ENCODE measurements at places on chromosomes 16 and 17.
A peak's percentile ranks its signal among the peaks of the same experiment; 100 is the strongest.

DNA sequence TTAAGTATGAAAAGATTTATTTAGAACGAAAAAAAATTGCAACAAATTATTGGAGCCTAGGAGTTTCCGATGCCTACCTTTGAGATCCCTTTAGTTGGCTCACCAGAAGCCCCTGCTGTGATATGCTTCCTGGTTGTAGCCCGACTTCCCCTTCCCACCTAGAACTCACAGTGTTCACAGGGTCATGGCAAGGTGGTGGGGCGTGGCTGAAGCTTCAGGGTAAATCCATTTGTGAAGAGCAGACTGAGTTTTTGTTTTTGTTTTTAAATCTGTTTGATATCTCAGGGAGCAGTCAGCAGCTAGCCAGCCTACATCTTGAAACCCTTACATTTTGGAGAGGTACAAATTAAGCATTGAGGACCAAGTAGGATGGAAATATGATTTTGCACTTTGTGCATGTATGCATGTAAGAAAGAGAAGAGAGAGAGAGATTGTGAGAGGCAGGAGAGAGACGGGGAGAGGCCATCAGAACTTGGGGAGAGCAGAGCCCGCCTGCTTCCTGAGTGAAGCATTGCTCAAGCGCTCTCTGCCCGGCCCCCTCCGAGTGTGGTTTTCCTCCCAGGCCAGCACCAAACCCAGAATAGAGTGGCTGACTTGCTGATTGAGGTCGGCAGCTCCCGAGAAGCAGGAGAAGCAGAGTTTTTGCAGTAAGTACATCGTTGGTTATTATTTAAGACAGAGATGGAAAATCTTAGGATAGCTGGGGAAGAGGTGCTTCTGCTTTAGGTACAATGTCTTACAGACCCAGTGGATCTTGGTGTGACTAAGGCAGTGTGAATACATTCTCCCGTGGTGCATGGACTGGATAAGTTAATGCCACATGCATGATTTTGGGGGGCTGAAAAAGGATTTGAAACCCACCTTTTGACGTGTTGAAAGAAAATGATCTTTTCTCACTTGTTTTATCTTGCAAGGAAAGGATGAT lies 64.2 kb downstream of the SPECC1 start:
- DNase-seq = peak; percentile 9

GRCh38 chr17:42517516-42517915 lies 18.5 kb upstream of the NAGLU start:
- peak; percentile 80 for DNase-seq

DNA sequence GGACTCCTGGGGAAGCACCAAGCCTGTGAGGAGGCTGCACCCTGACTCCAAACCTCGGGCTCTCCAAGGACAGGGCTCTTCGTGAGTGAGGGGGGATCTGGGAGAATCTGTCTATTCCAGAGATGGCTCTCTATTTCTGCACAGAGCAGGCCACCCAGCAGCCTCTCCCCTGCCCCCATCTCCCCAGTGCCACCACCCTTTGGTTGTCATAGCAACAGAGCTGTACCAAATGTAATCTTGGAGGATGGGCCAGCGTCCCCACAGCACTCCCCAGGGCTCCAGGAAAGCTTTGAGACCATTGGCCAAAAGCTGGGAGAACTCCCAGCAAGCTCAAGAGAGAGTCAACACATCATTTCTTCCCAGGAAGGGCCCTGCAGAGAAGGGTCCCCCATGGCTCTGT lies 49.3 kb downstream of the ABCC12 start:
- no peak for DNase-seq

DNA sequence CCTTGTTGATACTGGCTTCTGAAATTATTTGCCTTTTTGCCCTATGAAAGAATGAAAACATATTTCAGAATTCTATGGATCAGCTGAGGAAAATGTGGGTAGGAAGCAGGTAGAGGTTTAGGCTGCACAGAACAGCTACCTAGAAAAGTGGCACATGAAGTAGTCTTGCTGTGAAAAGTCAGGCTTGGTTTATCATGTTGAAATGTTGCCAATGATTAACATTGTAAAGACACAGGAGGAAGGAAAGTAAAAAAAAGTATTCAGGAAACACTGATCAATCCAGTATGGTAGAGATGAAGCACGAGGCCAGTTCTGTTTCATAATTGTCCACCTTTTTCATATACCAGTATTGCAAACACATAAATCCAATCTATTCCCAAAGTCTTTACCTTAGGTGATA lies 29.9 kb downstream of the ABCA6 start:
- DNase-seq = no peak

- no peak for DNase-seq
Measured at GRCh38 chr16:65837464-65837863, 529.0 kb upstream of the CDH5 start.

DNA sequence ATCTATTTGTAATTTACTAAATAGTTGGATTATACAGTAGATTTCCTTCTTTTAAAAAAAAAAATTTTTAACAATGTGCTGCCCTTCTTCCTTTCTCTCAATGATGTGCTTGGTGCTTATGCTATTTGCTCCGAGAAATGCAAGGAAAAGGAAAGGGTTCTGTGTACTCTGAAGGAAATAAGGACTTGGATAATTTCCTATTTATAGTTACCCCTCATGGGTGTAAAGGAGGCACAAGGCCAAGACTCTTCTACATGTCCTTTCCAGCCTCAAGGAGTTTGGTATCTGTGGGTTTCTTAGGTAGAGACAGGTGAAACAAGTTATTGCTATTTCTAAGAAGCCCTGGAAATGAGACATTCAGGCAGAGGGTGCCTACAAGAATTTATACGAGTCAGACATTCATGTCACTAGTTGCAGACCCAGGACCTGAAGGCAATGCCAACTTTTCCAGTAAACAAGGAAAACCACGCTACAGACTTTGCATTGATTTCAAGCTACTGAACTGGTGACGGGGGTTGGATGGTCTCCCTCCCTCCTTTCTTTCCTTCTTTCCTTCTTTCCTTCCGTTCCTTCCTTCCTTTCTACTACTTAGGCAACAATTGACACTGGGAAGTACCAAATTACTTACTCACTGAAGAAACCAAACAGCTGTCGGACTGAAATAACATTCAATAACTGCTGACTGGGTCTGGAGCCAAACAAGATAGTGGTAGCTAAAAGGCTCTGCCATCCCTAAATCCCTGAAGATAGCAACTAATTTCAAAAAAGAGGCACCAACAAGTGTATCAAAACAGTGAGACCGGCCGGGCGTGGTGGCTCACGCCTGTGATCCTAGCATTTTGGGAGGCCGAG lies 33.8 kb upstream of the GHDC start:
- no peak for DNase-seq

- no peak for DNase-seq
Measured at GRCh38 chr16:83316458-83316857, 491.3 kb upstream of the HSBP1 start.

- DNase-seq = peak; percentile 91
Measured at GRCh38 chr16:48156790-48157209, 1.0 kb upstream of the ABCC12 start.

- no peak for DNase-seq
Measured at GRCh38 chr17:40321524-40321929, 12.5 kb downstream of the RARA start.

GRCh38 chr17:43778337-43779144 lies at the start of gene DUSP3:
TSS of gene DUSP3 (minus strand) at chr17:43778977. CDS start at chr17:43778924, 53 bp downstream.
- peak; percentile 69 for DNase-seq

DNA sequence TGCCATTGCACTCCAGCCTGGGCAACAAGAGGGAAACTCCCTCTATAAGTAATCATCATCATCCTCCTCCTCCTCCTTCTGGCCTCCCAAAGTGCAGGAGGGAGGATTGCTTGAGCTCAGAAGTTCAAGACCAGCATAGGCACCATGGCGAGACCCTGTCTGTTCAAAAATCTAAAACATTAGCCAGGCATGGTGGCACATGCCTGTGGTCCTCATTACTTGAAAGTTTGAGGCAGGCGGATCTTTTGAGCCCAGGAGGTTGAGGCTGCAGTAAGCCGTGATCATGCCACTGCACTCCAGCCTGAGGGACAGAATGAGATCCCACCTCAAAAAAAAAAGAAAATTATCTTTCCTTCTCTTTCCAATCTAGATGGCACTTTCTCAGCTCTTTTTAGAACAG lies 27.8 kb downstream of the PKD1L3 start:
- no peak for DNase-seq

DNA sequence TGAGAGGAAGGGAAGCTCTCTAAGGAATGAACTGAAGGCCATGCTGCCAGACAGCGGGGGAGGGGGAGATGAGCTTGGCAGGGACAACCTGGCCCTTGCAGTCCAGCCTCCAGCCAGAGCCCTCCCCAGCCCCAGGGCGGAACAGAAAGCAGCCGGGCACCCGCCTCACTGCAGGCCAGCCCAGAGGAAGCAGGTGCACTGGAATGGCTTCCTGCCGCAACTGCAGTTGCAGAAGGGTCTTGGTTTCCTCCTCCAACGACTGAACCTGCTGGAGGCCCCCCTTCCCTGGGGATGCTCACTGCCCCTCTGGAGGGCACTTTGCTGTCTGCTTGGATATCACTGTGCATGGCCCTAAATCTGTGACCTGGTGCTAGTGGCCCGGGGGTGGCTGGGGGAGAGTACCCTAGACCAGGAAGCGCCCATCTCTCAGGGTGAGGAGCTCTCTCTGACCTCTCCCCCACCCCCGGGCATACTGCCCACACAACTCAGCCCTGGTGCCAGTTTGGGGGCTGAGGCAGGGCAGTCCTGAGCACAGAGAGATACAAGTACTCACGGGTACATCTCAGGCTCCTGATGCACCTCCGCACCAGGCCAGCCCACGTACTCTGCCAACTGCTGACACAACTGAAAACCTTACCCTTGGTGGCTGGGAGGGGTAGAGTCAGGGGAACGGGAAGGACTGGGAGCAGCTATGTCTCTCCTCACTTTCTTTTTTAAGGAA lies 41.1 kb downstream of the MYO18A start:
- DNase-seq = peak; percentile 27

DNA sequence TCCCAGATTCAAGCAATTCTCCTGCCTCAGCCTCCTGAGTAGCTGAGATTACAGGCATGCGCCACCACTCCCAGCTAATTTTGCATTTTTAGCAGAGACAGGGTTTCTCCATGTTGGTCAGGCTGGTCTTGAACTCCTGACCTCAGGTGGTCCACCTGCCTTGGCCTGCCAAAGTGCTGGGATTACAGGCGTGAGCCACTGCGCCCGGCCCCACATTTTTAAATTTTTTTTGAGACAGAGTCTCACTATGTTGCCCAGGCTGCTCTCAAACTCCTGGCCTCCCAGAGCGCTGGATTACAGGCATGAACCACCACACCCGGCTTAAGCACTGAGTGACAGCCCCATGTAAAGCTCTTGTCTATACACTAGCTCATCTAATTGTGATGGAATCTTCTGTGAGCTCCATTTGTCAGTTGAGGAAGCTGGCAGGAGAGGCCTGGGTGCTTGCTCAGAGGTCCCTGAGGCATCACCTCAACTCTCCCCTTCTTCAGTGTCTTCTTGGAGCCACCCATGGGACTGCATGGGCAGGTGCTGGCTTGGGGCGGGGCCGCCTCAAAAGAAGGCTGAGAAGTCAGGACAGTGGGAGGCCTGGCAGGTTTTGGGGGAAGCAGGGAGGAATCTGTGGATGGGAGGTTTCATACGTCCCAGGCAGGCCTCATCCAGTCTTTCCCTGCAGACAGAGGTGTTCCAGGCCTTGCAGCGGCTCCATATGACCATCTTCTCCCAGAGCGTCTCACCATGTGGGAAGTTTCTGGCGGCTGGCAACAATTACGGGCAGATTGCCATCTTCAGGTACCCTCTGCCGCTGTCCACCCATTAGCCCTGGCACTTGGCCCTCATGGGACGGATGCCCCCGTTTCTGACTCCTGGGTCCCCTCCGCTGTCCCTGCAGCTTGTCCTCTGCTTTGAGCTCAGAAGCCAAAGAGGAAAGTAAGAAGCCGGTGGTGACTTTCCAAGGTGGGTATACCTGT lies 1.5 kb downstream of the THOC6 start:
- no peak for DNase-seq

DNA sequence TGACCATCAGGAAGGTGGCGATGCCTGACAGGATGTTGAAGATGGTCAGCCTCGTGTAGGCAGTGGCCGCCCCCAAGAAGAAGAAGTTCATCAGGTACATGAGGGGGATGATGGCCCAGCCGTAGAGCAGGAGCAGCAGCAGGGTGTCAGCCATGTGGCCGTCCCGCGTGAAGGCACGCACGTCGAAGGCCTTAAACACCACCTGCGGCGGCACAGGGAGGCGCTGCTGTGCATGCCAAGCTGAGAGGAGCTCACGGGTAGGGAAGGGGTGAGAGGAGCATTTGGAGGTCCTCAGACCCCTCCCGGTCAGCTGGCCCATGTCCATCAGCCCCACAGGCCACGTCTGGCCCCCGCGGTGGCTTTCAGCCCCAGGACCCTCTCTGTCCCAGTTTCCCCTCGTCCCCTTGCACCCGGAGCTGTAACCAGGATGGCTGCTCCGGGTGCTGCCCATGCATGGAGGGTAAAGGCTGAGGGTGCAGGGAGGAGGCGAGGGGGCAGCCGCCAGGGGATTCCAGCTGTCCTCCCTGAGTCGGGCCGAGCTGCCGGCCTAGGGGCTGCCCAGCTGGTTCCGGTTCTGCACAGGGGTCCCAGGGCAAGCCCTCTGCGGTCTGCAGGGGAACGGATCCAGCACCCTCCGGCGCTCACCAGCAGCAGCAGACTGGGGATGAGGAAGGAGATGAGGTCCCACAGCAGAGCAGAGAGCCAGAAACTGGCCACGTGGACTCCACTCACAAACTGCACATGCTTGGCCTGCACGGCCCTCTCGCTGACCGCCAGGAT lies 17.1 kb upstream of the RNPS1 start:
- no peak for DNase-seq

DNA sequence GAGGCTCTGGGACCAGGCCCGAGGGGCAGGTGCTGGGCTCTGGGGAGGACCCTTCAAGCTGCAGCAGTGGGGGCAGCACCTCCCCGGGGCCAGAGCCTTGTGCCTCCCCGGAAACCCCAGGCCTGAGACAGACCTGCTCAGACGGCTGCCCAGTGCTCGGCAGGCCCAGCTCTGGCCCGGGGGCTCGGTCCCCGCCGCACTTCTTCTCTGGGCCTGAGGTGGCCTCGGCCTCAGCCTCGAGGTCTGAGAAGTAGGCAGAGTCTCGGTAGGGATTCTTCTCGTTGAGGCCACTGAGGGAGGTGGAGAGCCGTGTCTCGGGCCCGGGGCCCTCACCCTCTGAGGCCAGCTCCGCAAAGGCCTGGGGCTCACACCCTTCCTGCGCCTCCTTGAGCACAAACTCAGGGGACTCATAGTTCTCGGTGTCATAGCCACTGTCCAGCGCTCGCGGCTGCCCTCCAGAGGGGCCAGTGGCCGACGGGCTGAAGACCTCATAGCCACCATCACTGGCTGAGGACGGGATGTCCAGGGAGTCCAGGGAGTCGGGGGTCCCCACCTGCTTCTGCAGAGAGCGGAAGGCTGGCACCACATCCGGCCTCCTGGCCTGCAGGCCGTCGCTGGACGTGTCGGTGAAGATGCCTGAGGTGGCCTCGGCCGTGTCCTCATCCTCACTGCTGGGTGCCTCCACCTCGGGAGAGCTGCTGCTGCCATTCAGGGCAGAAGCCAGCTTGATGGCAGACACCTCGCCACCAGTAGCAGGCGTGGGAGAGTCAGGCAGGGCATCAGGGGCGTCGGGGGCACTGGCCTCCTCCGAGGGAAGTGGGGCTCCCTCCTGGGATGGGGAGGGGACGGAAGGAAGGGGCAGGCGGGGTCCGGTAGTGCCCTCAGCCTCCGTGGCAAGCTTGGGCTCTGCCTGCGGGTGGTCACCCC lies 44.3 kb upstream of the PVALEF start:
- DNase-seq = no peak
